Stimulated activated CD8-positive, alpha-beta memory T cell treated with anti-CD3 and anti-CD28 coated beads, Interleukin-15, amount 100 ng/mL, for 4 hours (primary cell): ENCODE measurements at places on chromosomes 12 and 14.
A peak's percentile ranks its signal among the peaks of the same experiment; 100 is the strongest.

- DNase-seq = no peak
Observed at GRCh38 chr12:110778833-110779577, 36.3 kb upstream of the PPP1CC start.

DNA sequence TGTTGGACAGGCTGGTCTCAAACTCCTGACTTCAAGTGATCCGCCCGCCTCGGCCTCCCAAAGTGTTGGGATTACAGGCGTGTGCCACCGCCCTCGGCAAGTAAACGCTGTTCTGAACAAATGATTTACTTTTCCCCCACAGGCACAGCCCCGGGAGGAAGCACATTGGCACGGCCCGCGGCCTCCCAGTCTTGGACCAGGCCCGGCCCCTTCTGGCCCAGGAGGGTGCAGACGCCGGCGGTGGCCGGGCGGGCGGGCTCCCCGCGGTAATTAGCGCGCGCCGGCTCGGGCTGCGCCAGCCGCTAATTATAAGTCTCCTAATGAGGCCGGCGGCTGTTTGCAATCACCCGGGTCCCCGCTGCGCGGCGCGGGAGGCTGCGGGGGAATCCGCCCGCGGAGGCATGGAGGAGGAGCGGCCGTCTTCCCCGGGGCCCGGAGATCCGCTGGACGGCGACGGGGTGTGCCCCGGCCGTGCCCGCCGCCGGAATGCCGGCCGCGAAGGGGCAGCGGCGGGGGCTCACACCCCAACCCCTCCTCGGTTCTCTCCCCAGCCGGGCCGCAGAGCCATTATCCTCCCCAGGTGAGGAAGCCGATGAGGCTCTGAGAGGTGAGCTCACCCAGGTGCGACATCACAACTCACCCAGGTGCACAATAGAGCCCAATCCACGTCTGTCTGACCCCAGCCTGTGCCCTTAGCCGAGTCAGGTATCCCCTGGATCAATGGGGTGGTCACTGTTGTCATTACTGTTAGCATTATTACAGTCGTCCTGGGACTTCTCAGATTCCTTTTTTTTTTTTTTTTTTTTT, 3.3 kb upstream of the POP5 start:
- peak; percentile 17 for DNase-seq

- no peak for DNase-seq
Observed at GRCh38 chr12:81022531-81022930, 55.3 kb upstream of the ACSS3 start.

GRCh38 chr12:27751386-27752047, 28.5 kb upstream of the KLHL42 start:
- no peak for DNase-seq

DNA sequence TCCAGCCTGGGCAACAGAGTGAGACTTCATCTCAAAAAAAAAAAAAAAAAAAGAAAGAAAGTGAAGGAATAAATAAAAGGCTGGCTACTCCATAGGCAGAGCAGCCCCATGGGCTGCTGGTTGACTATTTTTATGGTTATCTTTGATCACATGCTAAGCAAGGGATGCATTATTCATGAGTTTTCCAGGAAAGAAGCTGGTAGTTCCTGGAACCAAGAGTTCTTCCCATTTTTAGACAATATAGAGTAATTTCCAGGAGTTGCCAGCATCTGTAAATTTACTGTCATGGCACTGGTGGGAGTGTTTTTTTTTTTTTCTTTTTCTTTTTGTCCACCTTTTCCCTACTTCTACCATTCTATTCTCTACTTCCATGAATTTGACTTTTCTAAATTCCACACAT, 24.2 kb downstream of the FGD4 start:
- no peak for DNase-seq

DNA sequence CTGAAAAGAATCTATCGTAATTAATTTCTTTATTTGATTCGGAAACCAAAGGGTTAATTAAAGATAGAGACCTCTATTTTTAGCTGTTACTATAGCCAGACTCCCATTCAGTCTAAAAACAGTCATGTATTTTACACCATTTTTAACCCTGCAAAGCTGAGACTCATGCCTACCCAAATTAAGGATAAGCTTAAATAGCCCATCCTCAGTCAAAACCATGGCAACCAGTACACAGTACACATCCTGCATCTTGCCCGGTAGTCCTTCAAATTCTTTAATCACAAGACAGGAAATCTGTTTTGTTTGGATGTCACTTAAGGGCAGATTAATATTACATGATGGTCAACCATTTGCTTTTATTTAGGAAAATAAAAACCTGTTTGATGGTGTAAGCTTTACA, 25.5 kb upstream of the KCNK10 start:
- DNase-seq = no peak

- DNase-seq = no peak
Observed at GRCh38 chr12:23581913-23582312, 367.6 kb downstream of the SOX5 start.

- DNase-seq = no peak
Observed at GRCh38 chr14:87955501-87955900, 37.5 kb downstream of the GALC start.

GRCh38 chr12:85621041-85621440, 215.2 kb downstream of the RASSF9 start:
- DNase-seq = no peak

GRCh38 chr14:105144666-105145380, 23.8 kb downstream of the JAG2 start:
- DNase-seq = no peak

GRCh38 chr14:70724944-70725343, 83.2 kb downstream of the TTC9 start:
- no peak for DNase-seq

GRCh38 chr12:66279123-66279712, 23.1 kb upstream of the HELB start:
- DNase-seq = no peak

DNA sequence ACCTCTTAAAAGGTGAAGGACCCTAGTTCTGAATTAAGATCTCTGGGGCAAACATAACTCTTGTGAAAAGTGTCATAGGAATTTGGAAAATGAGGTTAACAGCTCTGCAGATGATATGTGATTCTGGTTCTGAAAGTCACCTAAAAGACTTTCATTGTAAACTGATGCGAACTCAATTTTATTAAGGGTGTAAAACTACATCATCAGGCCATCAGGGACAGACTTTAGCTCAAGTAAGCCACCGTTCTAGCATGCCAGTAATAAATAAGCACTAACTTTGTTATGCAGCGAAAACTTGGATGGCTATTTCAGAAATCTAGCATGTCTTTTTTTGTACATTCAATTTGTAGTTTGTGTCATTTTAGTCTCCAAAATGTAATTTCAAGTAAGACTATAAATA, 61.6 kb downstream of the R3HDM2 start:
- DNase-seq = no peak

DNA sequence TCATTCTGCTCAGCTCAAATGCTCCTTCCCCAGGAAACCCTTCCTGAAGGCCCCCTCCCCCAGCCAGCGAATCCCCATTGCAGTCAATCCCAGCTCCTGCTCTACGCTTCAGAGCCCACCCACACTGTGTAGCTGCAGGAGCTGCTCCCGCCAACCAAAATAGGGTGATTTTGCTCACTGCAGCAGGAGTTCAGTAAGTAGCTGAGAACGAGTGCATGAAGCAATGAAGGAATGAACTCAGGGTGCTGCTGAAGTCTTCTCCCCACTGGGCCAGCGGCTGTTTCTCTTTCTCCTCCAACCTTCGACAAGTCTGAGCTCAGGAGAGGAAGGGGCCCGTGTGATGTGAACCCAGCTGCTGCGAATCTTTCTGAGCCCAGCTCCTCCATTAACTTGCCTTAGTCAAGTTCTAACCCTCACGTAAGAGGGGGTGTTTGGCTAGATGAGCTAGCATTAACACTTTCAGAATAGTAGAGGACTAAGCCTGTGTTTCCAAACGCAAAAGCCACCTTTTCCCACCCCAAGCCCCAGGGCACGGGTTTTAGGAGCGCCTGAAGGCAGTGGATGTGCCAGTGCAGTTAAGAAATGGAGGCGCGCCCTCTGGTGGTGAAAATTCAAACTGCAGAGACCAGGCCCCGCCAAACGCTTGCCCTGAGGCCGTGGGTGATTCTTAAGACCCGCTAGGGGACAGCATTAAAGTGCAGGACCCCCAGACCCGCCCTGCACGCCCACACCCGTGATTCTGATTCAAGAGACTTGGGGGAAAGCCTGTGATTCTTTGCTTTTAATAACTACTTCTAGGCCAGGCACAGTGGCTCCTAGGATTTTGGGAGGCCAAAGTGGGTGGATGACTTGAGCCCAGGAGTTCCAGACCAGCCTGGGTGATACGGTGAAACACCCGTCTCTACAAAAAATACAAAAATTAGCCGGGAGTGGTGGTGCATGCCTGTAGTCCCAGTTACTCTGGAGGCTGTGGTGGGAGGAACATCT, 11.9 kb upstream of the SERPINA4 start:
- DNase-seq = peak; percentile 7

GRCh38 chr14:85590784-85591183, 60.8 kb downstream of the FLRT2 start:
- DNase-seq = no peak

- no peak for DNase-seq
Observed at GRCh38 chr12:108738170-108738569, 6.9 kb upstream of the CORO1C start.

- no peak for DNase-seq
Observed at GRCh38 chr12:58563621-58564020, 356.7 kb downstream of the LRIG3 start.

GRCh38 chr12:9391815-9392214, 183.6 kb upstream of the PZP start:
- DNase-seq = no peak

- DNase-seq = no peak
Observed at GRCh38 chr12:84874125-84874824, 38.3 kb downstream of the SLC6A15 start.

DNA sequence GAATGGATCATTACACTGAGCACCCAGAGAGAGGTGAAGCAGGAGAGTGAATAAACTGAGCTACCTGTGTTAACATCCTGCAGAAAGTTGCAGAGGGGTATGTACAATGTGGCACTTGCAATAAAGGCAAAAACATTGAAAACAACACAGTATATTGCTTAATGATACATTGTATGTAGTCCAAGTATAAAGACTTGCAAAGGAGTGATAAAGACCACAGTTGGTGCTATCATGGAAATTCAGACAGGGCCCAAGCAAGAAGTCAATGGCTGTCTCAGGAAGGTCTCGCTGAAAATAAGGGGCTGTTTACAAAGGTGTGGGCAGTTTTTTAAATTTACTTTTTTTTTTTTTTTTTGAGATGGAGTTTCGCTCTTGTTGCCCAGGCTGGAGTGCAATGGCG, 10.0 kb downstream of the TMEM120B start:
- DNase-seq = no peak

DNA sequence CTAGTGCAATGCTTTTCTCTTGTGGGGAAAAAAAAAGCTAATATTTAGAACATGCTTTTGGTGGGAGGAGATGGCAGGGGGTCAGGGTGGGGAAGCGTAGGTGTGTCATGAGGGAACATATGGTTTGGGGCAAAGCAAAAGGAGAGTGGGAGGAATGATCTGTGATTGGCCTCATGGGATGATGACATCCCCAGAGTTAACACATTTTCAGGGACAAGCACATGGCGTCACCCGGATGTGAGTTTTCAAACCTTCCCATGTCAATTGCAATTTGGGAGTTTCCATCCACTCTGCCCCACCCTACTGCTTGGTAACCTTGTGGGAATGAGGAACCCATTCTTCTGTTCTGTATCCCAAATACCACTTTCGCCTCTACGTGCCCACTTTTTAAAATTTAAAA, 164.2 kb downstream of the SSPN start:
- DNase-seq = no peak

- no peak for DNase-seq
Observed at GRCh38 chr12:124683152-124684124, 116.0 kb upstream of the NCOR2 start.

DNA sequence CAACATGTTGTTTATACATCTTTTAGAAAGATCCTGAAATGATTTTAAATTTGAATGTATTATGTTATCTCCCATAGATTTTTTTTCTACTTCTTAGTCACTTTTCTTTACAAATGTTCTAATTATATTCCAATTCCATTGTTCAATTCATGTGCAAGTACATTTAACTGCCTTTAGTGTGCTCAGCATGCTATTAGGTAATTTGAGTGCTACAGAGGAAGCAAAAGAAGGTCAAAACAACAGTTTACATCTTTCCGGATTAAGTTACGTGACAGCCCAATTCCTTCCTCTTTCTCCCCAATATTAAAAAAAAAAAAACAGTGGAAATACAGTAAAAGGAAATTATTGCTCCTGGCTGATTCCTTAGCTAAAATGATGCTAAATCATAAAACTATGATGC, 98.3 kb downstream of the RTN1 start:
- no peak for DNase-seq

DNA sequence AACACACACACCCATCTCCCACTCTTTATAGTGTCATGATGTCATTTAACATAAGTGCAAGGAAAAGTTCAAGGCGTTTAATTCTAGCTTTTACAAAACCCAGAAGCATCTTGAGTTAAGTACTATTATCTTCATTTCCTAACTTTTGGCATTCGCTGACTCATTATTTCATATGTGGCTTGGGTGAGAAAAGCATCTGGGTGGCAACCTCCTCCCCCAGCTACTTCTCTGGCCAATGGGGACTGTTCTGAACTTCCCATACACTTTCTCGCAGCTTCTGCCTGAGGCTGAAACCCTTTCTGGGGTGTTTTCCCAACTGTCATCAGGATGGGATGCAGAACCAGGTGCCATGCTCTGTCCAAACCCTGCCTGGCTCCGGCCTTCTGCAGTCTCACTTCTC, 2.8 kb upstream of the MARK3 start:
- no peak for DNase-seq

GRCh38 chr14:67370830-67371229, 10.7 kb downstream of the EIF2S1 start:
- no peak for DNase-seq

DNA sequence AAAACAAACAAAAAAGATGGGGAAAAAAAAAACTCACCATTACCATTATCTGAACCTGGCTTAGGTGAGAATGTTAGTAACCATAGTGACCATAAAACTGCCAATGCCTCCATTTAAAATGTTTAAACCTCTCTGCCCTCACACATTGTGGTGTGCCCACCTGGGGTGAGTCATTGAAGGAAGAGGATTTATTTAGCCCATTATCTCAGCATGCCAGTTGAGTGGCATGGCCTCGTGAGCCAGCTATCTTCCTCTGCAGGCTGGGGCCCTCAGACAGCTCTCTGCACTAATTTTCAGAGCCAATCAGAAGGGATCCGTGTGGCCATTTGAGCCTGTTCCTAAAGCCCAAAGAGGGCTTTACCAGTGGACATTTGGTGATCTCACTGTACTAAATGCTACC, 81.8 kb upstream of the CCDC198 start:
- DNase-seq = no peak

- DNase-seq = no peak
Observed at GRCh38 chr12:13536219-13536910, 339.8 kb downstream of the EMP1 start.

DNA sequence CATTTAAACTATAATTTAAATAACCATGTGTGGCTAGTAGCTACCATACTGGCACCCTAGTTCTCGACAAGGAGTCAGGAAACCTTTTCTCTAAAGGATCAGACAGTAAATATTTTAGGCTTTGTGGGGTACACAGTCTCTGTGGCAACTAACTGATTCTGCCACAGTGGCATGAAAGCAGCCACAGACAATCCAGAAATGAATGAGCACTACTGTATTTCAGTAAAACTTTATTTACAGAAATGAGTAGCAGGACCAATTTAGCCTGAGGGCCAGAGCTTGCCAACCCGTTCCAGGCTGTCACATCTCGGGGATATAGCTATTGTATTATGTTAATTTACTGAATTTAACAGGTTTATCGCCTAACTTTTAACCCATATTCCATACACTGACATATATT, 278.7 kb downstream of the ITPR2 start:
- DNase-seq = no peak
